ENCODE measurements at places on chromosomes 3 and 15. TPM values are rescaled to one million over a fixed set of nuclear protein-coding genes. Genes with fewer than 3 reads are reported as not detected.

Gene MAGEL2
- 0.16 TPM for total RNA-seq

Gene TGM5
- 0.15 TPM for total RNA-seq

Gene WDR72
- total RNA-seq: 0.08 TPM

Gene CCR2
- 0.33 TPM for total RNA-seq

Gene GOLGA8A
- 5.9 TPM for total RNA-seq

Gene DLL4
- 7.5 TPM for total RNA-seq

Gene ATP2B2
- total RNA-seq: 0.12 TPM

Gene CTDSPL
- total RNA-seq: 58.4 TPM

Gene LMAN1L
- 13.8 TPM for total RNA-seq

Gene FAM3D
- total RNA-seq: not detected

Gene ITIH3
- 2.1 TPM for total RNA-seq

Gene RAB8B
- 10.2 TPM for total RNA-seq

Gene CFAP91
- total RNA-seq: 3.1 TPM

Gene PP2D1
- total RNA-seq: not detected

Gene SLC28A1
- not detected for total RNA-seq

Gene KCNAB1
- 3.2 TPM for total RNA-seq

Gene TRPM1
- total RNA-seq: not detected

Gene C3orf49
- not detected for total RNA-seq

Gene A4GNT
- not detected for total RNA-seq

Gene COLQ
- total RNA-seq: 24.3 TPM

Gene EID1
- 369 TPM for total RNA-seq

Gene SEC11A
- total RNA-seq: 81.2 TPM

Gene LRRN1
- total RNA-seq: not detected

Gene MASP1
- total RNA-seq: 27.6 TPM

Gene DUOXA2
- total RNA-seq: not detected

Gene ATP13A5
- not detected for total RNA-seq

Gene GLDN
- total RNA-seq: 9.4 TPM

Gene KNG1
- not detected for total RNA-seq

Gene NDUFB5
- total RNA-seq: 304 TPM

Gene SLC6A1
- 1.3 TPM for total RNA-seq

Gene UNC13C
- 0.19 TPM for total RNA-seq

Gene OXTR
- total RNA-seq: 0.47 TPM
